GM20000 (cell line): ENCODE measurements at places on chromosomes 4 and X.
A peak's percentile ranks its signal among the peaks of the same experiment; 100 is the strongest.

GRCh38 chr4:127641524-127641923 lies 8.8 kb downstream of the INTU start:
- DNase-seq: no peak

DNA sequence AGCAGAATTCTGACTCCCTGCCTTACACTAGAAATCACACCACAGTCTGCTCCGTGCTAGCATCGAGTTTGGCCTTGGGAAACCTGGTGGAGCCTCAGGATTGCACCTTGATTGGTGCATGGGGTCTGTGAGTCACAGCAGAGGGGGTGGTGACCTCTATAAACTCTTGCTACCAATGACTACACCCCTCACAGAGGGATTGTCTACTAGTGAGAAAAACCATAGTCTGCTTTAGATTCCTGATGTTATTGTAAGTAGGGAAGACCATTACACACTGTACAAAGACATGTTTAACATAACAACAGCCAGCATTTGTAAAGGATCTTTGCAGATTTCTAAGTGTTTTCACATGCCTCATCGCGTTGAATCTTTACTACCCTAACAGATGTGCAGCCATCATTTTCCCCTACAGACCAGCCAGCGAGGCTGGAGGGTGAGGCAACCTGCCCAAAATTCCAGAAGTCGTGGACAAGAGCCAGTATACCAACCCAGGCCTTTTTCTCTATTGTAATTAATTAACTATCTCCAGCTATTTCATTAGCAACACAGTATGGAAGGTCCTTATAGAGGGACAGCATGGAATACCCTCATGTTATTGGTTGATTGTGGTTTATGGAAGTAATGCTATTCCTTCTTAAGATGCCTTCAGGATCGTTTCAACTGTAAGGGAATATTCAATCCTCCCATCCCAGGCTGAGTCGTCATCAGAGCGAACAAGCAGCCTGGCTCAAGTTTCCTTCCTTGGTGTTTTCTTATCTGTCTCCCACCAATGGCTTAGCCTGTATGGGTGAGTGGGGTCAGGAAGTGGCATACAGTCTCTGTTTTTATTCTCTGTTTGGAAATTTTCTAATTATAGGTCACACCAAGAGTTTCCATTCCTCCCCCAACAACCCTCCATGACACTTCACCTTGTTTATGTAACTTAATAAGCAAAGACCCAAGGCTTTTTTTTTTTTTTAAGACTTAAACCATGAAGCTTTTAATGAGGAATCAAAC lies 55.9 kb upstream of the KDR start:
- no peak for DNase-seq

DNA sequence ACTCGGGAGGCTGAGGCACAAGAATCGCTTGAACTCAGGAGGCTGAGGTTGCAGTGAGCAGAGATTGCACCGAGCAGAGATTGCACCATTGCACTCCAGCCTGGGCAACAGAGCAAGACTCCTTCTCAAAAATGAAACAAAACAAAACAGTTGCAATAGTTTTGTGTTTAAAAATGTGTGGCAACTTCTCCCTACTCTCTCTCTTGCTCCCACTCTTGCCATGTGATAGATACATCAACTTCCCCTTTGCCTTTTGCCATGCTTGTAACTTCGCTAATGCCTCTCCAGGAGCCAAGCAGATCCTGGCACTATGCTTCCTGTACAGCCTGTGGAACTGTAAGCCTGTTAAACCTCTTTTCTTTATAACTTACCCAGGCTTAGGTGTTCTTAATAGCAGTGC lies 52.5 kb upstream of the INTU start:
- no peak for DNase-seq

DNA sequence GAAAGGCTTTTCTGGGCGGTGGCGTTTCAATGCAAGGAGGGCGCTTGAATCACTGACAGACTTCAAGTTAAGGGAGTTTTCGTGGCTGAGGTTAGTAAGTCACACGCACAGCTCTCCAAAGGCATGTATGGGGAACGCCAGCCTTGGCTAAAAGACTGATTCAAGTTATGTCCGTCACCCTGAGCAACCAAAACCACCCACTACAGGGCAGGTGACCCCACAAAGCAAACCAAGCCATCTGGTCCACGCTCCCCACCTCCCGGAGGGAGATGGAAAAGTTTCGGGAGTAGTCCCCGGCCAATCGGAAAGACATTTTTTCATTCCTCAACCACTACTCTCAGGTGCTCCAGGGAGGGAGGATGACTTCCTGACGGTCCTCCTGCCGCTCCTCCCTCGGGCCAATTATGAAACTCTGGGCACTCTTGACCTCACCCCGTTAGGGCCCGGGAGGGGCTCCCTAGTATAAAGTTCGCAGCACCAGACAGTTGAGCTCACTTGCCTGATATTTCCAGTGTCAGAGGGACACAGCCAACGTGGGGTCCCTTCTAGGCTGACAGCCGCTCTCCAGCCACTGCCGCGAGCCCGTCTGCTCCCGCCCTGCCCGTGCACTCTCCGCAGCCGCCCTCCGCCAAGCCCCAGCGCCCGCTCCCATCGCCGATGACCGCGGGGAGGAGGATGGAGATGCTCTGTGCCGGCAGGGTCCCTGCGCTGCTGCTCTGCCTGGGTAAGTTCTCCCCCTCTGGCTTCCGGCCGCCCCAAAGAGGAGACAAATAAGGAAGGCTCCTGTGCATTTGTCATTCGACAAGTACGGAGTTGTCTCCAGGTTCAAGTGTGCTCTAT lies at the start of gene EREG:
Gene EREG (plus strand): TSS at position 494 of the 840 bp plus-strand sequence. CDS start 164 bp downstream, at position 658.
- DNase-seq: peak; percentile 28

DNA sequence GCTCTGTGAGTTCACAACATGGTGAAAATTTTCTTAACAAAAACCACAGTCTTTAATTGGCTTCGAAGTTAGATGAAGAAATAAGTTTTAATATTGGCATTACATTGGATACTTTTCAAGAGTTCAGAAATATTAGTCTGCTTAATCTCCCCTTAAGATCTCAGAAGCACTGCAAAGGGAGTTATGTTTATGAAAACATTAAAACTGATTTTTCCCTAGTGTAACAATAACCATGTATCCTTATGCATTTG lies 1.5 kb downstream of the SETD7 start:
- DNase-seq: no peak

DNA sequence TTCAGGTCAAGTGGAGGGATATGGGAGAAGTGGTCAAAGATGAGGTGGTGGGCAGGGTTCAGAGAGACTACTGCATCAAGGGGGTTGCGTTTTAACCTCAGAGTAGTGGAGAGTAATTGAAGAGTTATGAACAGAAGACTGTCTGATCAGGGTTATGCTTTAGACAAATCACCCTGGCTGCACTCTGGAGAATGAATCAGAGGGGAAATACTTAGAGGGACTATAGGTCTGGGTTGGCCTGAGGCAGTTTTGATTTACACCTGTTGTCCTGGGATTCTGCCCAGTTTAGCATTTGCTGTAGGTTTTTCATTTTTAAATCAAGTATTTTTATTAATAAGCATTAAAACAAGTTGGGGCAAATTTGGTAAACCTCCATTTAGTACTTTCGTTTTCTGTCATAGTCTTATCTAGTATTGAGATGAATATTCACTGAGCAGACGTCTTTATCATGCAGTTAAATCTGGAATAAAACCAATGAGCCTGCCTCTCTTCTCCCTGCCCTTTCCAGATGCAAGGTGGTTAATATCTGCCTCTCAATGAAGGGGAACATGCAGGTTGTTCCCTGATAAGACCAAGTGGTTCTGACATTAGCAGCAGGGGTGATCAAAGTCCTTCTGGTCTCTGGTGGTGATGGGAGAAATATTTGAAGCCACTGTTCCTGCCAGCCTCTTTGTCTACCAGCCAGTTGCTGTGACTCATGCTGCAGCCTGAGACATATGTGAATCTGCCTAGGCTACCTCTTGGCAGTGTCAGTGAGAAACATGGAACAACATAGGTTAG lies 116.0 kb upstream of the RPS6KA3 start:
- DNase-seq: no peak

DNA sequence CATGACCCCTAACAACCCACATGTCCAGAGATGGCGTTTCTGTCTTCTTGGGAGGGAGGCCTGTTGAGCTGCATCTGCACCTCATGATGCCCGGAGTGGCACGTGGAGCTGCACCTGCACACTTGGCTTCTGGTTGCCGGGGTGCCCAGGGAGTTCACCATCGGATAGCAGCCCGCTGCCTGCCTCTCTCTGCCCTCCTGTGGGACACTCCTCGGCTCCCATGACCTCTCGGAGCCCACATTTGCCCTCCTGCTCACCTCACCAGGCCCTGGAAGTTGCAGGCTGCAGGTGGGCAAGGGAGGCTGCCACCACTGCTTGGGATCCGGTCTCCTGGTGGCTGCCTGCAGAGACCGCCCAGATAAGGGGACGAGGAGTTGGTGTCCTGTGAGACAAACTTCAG lies 74.1 kb downstream of the TRAPPC11 start:
- no peak for DNase-seq

DNA sequence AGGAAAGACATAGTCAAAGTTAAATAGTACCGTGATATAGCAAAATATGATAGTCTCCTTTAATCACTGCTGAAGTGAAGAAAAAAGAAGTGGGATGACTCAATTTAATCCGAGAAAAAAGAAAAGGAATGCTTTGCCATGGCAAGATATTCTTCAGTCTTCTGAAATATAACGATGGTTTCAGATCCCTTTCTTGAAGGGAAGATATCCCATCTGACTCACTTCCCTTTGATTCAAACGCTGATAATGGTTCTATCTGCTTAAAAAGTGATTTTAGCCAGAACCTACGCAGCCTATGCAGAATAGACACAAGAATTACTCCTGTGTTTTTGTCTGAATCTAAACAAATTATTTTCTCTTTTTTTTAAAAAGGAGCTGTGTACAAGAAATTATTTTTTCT lies 68.1 kb upstream of the FTHL17 start:
- DNase-seq: no peak

DNA sequence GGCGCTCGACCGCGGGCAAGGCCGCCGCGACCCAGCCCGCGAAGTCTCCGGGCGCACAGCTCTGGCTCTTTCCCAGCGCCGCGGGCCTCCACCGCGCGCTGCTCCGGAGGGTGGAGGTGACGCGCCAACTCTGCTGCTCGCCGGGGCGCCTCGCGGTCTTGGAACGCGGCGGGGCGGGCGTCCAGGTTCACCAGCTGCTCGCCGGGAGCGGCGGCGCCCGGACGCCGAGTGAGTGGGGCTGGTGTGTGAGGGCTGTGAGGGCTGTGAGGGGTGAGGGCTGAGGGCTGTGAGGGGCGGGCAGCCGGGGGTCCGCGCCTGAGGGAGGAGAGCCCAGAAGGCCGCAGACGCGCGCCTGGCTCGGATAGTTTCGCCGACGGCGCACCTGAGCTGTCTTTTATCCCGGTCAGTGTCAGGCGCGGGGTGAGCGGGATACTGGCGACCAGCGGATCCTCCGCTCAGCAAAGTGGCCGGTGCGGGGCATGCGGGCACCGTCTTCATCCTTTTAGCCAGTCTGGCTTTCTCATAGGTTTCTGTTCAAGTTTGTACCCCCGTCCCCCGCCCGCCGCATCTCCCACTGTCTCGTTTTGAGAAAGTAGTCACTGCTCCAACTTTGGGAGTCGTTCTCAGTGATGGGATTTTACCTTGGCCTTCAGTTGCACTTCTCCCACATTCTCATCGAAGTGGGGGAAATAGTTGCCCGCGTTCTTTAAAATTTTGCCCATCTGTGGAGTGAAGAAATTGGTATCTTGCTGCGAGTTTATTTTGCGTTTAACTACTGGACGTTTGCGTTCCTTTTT lies 586 bp downstream of the HERC5 start:
- DNase-seq: no peak

GRCh38 chrX:22026731-22027130 lies 5.4 kb upstream of the PHEX start:
- DNase-seq: no peak

DNA sequence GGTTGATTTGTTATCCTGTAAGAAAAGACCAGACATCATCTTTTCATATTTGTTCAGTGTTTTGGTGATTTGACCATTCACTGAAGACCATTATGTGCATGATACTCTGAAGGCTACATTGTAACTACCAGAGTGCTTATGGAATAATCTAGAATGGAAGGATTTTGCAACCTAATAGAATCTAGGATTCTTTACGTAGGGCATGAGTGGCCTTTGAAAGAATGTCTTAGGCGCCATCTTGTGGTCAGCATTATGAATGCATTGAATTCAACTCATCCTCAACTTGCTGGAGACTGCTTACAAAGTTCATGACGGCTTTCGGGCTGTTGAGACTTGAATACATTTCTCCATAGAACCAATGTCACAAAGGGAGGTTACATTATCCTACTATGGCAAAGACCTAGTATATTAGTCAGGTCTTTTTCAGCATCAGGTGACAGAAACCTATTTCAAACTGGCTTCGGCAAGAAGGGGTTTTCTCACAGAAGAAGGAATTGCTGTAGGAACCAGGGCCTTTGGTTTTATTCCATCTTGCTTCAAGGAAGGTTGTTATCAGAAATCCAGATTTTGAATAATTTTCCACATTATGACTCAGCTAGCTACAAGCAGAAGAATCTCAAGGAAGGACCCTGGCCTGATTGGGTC lies 104.1 kb downstream of the GPAT3 start:
- peak; percentile 51 for DNase-seq

DNA sequence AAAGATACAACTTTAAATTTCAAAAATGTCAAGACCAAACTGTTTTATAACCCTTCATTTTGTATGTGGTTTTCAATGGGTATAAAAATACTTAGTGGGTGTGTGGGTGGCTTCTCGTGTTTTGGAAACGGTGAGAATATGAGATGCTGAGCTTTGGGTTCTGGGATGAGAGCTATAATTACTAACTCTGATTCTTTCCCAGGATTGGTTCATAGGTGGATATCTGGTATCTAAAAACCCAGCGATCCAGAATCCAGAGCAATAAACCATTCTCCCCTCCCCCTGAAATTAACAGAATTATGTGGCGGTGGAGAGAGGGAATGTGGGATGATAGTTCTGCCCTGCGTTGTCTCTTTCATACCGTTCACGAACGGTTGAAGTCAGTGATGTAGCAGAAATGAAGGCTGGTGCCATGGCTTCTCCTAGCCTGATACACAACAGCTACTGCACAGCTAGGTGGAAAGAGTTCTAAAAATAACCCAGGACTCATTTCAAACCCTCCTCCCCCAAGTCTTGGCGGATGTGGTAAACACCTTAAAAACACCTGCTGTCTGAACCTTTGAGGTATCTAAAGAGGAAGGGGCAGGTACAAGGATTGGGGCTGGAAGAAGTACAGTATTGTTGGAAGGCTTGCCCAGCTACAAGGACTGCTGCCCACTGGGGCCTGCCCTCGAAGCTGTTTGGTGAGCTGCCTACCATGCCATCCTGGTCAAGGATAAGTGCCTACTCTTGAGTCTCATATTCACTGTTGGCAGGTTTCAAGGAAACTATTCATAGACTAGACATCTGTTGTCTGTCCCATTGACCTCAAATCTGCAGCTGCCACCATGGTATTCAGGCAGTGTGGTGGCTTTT lies 44.5 kb downstream of the SEPTIN11 start:
- peak; percentile 56 for DNase-seq

DNA sequence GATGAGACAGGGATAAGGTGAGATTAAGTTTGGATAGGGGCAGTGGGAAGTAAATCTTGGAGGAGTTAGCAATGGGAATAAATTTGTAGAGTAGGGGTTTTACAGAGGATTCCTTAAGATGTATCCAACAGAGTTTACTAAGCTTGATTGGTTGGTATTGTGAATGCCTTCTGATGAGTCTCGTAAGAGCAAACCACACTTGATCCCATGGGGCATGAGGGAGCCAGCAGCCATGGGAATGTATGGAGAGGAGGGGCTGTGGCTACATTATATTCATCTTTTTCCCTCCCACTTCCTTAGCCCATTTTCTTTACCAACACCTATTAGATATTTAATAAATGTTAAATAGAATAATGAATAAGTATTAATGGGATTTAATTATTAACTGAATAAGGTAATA lies 126.6 kb upstream of the NDST3 start:
- DNase-seq: no peak
